Calu3 (cell line): ENCODE measurements at places on chromosomes 13 and 19. TPM values are rescaled to one million over a fixed set of nuclear protein-coding genes. Genes with fewer than 3 reads are reported as not detected.

The GJB6 gene
- total RNA-seq, result 0.24 TPM in 1 of 2 replicates, not detected in the other

The REX1BD gene
- 39.9 and 40.1 TPM in 2 replicates for total RNA-seq

The MBD3L3 gene
- total RNA-seq, result not detected in 2 replicates

- peak; percentile 31 for DNase-seq
These were observed 533 bp downstream of the ZNF544 start for GRCh38 chr19:58229255-58229639.

The URAD gene
- total RNA-seq, result not detected in 2 replicates

- peak; percentile 72 for DNase-seq
These were observed 21.0 kb downstream of the VASP start for GRCh38 chr19:45528149-45528743.

- no peak for DNase-seq
These were observed 1.6 kb upstream of the C19orf38 start for GRCh38 chr19:10846500-10847202.

The KLK4 gene
- not detected in 2 replicates for total RNA-seq

GRCh38 chr13:97798836-97799235 lies 154.6 kb upstream of the IPO5 start:
- DNase-seq, result no peak

GRCh38 chr19:16620018-16620417 lies 8.0 kb downstream of the MED26 start:
- DNase-seq, result no peak

DNA sequence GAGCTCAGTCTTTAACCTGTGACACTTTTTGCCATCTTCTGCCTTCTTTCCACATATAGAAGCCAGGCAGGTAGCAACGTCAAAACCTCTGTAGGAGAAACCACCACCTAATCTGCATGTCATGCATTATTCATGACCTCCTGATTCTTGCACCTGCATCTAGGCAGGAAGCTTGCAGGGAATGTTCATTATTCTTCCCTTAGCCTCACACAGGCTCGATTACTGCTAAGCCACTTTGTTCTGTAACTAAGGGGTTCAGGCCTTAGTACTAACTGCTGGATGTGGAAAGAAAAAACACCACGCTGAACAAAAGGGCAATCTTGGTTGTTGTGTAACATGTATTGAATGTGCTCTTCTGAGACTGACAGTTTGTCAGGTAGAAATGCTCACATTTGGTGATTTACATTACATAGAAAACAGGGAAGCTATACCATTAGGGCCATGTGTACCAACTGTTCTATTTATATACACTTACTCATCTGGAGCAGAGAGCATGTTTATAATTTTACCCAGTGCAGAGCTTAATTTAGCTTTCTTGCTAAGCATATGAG lies 366.9 kb downstream of the KLF12 start:
- no peak for DNase-seq

The PRKCG gene
- 45.4 and 59.6 TPM in 2 replicates for total RNA-seq

DNA sequence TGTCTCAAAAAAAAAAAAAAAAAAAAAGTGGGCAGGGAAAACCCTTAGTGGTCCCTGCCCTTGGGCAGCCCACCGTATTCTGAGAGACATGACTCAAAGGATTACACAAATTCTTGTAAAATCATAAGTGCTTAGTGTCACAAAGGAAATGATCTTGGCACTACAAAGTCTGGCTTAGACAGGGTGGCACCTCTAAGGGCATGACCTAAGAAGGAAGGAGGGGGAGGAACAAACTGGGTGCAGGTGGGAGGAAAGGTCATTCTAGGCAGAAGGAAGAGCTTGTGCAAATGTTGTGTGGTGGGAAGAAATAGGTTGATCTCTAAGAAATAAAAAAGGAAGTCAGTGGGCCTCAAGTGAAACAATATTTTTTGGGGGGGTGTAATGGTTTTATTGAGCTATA lies 10.4 kb downstream of the PNPLA6 start:
- DNase-seq, result no peak

DNA sequence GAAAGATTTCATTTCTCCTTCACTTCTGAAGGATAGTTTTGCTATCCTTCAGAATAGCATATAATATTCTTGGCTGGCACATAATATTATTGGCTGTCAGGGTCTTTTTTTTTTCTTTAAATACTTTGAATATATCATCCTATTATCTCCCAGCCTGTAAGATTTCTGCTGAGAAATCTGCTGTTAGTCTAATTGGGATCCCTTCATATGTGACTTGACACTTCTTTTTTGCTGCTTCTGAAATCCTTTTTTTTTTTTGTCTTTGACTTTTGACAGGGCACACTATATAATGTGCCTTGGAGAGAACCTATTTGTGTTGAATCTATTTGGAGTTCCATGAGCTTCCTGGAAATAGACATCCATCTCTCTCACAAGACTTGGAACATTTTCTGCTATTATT lies 136.9 kb upstream of the UBL3 start:
- DNase-seq, result no peak

DNA sequence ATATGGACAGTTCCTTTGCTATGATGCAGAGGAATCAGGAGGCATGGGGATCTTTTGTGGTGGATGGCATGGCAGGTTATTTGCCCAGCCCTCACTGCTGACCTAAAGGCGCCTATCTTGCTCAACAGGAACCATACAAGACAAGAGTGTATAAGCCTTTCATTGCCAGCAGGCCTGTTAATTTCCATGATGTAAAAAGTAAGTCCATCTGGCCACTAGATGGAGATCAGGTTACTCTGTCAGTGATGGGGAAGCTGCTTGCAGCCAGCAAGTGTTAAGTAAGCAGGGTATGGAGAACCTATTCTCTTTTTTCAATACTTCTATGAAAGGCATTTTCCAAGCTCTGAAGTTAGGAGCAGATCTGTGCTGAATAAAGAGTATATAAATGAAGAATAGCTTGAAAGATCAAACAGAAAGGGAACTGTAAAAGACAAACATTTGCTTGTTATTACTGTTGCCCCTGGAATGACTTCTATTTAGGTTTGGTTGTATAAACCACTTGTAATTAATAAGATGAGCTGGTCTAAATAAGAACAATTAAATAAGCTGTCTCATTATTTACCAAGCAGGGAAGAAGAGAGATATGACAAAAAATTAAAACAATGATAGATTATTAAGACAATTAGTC lies 210.9 kb downstream of the RGCC start:
- DNase-seq, result peak; percentile 39

DNA sequence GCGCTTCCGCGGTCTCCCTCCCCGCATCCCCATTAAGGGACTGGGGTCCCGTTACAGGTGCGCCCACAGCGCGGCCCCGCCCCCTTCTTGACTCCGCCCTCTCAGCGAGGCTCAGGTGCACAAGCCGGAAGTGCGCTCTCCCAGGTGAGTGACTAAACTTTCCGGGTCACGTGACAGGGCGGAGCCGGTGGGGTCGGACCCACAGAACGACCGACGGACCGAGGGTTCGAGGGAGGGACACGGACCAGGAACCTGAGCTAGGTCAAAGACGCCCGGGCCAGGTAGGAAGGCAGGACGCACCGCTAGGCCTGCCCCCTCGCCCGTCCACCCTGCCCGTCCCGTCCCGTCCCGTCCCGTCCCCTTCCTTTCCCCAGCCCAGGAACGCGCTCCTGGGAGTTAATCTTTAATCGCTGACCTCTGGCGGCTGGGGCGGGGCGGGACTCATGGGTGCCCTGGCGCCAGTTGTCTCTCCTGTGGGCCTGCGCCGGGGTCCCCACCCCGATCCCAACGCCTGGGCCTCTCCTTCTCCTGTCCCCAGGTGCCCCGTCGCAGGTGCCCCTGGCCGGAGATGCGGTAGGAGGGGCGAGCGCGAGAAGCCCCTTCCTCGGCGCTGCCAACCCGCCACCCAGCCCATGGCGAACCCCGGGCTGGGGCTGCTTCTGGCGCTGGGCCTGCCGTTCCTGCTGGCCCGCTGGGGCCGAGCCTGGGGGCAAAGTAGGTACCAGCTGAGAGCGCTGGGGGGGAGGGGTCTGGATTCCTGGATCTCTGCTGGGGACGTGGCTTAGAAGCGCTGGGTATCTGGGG lies at the start of gene CRB3:
CRB3 (plus strand) TSS at position 202 of the 804 bp plus-strand sequence; CDS start at position 633, 431 bp downstream.
- peak; percentile 95 for DNase-seq

The PNKP gene
- 185 and 189 TPM in 2 replicates for total RNA-seq

- DNase-seq, result no peak
These were observed 547.7 kb upstream of the KLF12 start for GRCh38 chr13:74681891-74682290.

DNA sequence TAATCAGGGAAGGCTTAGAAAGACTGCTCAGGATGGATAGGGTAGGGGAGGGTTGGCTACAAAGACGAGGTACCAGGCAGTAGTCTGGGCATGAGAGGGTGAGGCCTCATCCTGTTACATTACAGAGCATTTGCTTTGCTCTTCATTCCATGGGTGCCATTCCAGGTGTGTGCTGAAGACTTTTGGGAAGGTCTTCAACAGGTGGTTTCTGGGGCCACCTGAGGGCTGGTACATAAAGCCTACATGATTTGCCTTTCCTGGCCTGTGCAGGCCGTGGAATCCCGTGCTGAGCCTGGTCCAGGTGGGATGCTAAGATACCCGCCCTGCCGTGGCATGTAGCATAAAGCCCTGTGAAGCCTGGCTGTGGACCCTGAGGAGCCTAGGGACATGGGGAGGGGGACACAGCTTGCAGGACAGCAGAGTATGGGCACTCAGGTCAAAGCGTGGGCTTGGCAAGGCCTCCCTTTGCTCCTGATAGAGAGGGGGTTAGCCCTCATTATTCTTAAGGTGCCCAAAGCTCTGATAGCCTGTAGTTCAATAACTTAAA lies 55.6 kb upstream of the ZNF536 start:
- no peak for DNase-seq

GRCh38 chr13:109126891-109127641 lies 497.7 kb downstream of the MYO16 start:
- no peak for DNase-seq

GRCh38 chr19:18474366-18474887 lies 36.5 kb upstream of the ISYNA1 start:
- no peak for DNase-seq

DNA sequence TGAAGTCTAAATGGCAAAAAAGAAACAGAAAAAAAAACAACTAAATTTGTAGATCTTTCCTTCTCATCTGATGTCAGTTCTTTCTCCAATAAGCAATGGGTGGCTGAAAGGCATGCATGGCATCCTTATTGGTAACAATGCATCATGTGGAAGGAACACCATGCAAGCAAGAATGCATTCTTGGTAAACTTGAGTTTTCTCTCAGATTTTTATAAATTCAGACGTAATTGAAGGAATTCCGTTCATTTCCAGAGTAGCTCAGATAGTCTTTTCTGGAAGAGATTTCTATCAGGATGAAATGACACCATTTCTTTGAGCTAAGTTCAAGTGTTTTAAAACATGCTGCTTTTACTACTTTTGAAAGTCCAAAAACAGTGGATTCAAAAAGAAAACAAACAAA lies 373.0 kb downstream of the COG6 start:
- no peak for DNase-seq

DNA sequence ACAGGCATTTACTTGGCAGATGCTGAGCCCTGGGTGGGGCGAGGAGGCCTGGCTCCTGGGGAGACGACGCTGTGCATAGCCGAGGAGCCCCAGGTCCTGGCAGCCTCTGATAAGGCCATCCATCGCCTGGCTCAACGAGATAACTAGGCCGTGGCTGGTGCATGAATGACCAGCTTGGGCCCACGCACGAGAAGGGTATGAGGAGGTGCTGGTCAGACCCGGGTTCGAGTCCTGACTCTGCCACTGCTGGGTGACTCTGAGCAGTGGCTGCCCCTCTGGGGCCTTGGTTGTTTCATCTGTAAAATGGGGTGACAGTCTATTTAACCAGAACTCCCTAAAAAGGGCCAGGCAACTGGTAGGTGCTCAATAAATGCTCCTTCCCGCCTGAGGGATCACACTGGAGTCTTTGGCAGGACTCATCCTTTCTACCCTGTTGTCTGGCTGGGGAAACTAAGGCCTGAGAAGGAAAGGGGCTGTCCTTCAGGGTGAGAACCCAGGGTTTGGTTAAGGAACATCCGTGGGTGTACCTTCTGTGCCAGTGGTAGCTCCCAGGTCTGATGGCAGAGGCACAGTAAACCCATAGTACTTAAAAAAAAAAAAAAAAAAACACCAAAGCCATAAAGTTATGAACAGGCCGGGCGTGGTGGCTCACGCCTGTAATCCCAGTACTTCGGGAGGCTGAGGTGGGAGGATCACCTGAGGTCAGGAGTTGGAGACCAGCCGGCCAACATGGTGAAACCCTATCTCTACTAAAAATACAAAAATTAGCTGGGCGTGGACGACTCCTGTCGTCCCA lies 8.1 kb upstream of the ARRDC2 start:
- no peak for DNase-seq

DNA sequence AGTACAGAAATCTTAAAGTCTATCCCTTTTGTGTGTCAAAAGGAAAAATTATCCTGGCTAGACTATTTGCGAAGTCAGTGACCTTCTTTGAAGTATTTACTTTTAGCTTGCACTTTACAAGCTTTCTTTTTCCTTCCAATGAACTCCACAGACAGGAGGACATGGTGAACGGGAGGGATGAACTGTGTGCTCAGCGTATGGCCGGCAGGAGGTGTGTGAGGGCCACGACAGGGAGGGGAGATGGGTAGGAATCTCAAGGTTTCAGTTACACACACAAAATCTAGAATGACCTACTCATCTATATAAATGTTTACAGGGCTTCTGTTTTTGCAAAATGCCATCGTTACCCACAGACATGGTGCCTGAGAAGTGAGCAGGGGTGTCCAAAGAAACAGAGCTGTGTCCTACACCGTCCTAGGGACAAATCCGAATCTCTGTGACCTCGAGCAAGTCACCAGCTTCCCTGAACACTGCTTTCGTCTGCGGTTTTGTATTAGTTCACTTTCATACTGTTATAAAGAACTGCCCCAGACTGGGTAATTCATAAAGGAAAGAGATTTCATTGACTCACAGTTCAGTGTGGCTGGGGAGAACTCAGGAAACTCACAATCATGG lies 537.2 kb downstream of the LIG4 start:
- no peak for DNase-seq

- no peak for DNase-seq
These were observed 454.9 kb downstream of the FOXO1 start for GRCh38 chr13:40211586-40211968.

DNA sequence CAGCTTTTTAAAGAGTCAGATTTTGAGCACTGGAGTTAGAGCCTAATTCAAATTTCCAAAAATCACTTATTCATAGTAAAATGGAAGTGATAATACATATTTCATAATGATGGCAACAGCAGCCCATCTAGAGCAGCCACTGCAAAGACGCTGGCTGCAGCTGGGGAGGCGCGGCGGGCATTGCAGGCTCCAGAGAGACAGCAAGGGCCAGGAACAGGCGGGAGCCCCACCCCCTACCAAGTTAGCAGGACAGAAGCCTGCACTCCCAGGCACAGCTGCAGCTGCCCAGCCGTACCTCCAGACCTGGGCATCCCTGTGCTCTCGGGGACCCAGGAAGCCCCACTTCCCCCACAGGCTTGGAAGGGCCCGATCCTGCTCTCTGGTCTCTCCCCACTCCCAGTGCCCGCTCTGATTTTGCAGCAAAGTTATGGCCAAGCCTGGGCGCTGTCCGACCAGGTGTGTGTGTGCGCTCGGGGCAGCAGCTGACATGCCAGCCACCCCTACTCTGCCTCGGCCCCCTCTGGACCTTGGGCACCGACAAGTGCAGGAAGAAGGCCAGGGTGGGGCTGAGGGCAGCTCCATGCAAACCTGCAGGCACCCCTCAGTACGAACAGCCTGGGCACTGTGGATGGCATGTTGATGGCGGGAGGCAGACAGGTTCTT lies 84.8 kb downstream of the SERP2 start:
- DNase-seq, result no peak
